NCI-H748 treated with DMSO at 0.1 percent for 48 hours (cell line): ENCODE measurements at places on chromosomes 11 and 22.
A peak's percentile ranks its signal among the peaks of the same experiment; 100 is the strongest.

GRCh38 chr22:46076651-46077339 lies 73.5 kb upstream of the PPARA start:
- DNase-seq, result no peak

GRCh38 chr11:118883368-118884071 lies at the start of gene CXCR5:
Gene CXCR5 (plus strand): TSS chr11:118883892. CDS start chr11:118883942, 50 bp downstream.
- DNase-seq, result no peak

GRCh38 chr11:47003180-47003877 lies 66.8 kb downstream of the CSTPP1 start:
- no peak for DNase-seq

GRCh38 chr11:36870361-36870760 lies 272.3 kb upstream of the RAG2 start:
- DNase-seq, result no peak

DNA sequence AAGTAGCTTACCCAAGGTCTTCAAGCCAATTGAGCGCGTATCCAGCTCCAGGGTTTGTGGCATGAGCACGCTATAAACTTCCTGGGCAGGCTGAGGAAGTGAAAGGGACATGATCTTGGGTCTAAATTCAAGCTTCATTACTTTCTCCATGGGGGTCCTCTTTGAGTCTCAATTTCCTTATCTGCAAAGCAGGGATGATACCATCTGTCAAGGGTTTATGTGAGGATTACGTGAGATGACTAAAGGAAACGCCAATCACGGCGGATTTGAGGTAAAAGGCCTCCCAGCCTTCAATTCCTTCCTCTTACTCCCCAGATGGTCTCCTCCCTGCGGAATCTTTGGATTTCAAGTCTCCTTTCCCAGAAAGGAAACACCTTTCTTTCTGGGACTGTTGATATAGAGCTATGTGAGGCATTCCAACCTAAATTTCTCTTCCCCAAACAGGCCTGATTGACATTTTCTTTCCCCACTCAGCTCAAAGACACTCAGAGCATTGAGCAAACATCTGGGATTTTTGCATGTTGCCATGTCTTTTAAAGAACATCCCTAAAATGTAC lies 474.4 kb downstream of the INSC start:
- no peak for DNase-seq

DNA sequence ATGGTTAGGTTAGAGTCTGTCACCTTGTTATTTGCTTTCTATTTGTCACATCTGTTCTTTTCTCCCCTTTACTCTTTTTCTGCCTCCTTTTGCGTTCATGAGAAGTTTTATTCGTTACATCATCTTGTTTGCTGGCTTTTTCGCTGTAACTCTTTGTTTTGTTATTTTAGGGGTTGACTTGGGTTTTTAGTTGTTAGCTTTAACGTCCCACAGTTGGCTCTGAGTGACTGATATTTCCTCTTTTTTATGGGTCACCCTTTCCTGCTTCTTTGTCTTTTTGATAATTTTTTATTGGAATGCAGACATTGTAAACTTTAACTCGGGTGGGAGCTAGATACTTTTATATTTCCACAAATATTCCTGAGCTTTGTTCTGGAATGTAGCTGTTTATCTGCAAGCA lies 13.3 kb upstream of the TNNT3 start:
- no peak for DNase-seq

DNA sequence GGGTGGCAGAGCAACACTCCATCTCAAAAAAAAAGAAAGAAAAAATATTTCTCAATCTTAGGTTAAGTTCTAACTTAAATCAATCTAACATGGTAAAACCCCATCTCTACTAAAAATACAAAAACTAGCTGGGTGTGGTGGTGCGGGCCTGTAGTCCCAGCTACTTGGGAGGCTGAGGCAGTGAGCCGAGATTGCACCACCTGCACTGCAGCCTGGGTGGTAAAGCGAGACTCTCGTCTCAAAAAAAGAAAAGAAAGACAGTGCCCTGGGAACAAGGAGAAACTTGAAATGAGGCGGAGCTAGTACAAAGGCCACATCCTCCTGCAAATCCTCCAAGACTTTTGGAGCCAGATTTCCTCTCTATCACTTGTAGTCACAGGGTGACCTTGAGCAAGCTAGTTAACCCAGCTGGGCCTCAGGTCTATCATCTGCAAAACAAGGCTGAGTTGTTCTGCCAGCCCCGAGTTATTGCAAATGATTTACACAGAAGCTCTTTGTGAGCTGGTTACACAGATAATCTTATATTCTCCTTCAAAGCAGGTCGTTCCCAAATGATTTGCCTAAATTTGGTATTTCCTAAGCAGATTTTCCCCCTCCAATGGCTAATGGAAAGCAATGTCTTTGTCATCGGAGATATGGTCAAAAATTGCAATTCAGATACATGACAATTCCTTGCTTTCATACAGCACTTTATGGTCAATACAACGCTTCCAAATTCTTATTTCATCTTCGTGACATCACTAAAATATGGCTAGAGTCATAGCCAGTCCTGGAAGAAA lies 1.9 kb downstream of the ANKRD54 start:
- DNase-seq, result no peak

GRCh38 chr22:45413013-45413367 lies 409 bp downstream of the SMC1B start:
- no peak for DNase-seq

- no peak for DNase-seq
These were observed 128.8 kb downstream of the NTM start for GRCh38 chr11:131499199-131499598.

GRCh38 chr11:46684367-46684766 lies 16.1 kb downstream of the ARHGAP1 start:
- DNase-seq, result no peak

DNA sequence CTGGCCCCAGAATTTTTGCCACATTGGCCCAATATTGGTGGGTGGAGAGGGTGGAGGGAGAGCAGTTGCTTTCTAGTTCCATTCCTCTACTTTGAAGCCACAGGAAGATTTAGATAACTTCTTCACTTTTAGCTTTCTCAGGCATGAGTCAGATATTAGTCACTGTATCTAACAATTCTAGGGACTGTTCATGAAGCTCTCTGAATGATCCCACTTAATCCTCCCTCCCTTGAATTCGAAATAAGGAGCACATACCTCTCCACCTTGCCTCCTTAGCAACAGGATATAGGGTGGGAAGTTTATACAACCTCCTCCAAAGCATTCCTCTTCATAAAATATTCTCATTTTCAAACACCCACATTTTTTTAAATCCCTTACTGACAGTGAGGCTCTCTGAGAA lies 13.5 kb downstream of the FSHB start:
- DNase-seq, result no peak

DNA sequence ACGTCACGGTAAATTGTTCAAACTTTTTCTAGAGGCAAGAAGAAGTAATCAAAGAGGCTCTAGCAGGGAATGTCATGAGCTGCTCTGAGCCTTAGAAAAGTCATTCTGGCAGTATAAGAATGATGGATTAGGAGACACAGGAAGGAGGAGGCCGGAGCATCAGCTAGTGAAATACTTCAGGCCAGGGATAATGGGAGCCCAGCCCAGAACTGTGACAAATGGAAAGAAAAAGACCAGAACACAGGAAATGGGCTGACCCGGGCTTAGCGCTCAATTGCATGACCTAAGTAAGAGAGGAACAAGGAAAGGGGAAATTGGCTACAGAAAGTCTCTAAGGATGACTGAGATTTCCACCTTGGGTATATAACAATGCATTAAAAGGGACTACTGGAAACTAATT lies 108.6 kb downstream of the LARGE1 start:
- DNase-seq, result no peak

DNA sequence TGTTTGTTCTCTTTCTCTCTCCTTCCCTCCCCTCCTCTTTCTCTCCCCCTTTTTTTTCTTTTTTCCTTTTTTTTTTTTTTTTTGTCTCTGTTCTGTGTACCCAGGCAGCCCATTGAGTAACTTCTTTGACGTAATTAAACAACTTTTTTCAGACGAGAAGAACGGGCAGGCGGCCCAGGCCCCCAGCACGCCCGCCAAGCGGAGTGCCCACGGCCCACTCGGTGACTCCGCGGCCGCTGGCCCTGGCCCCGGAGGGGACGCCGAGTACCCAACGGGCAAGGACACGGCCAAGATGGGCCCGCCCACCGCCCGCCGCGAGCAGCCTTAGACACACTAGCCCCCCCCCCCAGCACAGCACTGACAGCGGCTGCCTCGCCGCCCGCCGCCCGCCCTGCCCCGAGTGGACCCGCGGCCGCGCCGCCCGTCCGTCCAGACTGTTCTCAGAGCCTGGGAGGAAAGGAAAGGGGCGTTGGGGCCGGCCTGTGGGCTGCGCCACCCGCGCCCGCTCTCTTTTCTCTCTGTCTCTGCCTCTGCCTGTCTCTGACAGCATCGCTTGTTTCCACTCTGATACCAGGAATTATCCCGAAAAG lies 26.1 kb downstream of the MOB2 start:
- no peak for DNase-seq

- no peak for DNase-seq
These were observed 39.2 kb downstream of the KDM2A start for GRCh38 chr11:67158221-67158620.

- DNase-seq, result no peak
These were observed 108.9 kb upstream of the FGF3 start for GRCh38 chr11:69928121-69928520.

DNA sequence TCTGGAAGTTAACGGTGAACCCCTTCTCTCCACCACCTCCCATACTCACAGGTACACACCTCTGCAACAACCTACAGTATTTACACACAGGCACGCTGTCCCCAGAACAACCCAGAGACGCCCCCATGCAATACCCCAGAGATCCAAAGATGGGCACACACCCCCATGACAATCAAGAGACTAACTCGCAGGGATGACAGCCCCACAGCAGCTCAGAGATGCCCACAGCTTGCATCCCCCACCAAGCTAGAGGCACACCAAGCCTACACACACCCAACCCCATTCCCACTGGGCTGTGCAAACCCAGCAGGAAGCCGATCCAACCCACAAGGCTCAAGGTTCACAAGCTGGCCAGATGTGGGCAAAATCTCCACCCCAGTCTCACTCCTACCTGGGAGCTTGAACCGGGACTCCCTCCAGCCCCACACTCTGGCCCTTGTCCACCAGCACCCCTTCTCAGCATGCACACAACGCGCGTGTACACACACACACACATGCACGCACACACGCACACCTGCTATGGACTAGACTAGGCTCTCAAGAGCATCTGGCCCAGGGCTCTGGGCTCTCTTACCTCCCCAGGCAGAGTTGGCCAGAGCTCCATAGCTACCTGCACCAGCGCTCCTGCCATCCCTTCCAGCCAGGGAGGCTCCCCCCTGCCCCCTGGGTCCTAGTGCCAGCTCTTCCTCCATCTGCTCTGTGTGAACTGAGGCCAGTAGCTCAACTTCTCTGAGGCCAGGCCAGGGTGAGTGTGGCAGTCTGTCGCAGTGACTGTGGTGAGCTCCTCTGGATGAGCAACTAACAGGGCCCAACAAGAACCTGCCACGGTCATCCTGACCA lies 11.5 kb downstream of the STARD10 start:
- DNase-seq, result peak; percentile 16

DNA sequence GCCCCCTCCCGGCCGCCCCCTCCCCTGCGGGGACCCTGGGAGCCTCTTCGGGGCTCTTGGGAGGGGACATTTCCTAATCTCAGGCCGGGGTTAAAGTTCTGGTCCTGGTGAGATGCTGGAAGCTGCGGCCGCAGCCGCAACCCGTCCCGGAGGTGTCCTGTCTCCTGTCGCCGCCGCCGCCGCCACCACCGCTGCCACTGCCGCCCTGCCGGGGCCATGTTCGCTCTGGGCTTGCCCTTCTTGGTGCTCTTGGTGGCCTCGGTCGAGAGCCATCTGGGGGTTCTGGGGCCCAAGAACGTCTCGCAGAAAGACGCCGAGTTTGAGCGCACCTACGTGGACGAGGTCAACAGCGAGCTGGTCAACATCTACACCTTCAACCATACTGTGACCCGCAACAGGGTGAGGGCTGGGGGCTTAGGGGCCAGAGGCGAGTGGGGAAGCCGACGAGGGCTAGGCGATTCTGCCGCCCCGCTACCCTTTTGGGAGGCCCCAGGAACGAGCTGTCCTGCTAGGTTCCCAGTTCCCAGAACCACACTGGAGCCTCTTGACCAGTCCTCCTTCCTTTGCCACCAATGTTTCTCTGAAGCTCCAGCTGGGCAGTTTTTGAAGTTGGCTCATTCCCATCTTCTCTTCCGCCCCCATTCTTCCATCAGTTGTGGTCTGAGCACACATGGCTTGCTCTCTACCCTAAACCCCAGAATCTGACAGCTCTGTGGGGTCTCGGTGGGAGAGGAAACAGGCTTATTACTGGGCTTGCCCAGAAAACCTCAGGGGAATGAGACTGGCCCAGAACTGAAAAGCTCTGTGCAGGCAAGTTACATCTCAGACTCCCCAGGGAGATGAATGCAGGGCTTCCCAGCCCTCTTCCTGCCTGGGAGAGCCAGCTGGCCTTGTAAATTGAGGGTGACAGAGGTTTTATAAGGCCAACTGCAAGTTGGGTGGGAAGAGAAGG lies 781 bp downstream of the SIDT2 start:
- DNase-seq, result no peak

DNA sequence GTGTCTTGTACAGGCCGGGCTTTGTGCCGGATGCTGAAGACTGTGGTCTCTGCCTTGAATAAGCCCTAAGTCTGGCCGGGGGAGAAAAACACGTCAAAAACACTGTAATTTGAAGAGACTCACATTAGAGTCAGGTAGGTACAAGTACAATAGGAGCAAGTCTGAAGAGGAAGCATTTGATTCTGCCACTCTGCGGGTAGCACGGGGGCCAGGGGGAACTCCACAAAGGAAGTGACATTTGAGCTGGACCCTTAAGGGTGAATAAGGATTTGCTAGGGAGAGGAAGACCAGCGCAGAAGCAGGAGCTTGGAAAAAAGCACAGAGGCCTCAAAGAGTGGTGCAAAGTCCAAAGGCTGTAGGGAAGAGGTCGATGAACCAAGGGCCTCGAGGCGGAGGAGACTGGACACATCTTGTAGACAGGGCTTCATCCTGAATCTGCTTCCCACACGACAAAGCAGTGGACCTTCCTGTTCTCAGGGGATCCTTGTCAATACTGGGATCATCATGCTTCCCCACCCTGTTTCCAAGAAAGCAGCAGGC lies 38.7 kb downstream of the BUD13 start:
- no peak for DNase-seq

GRCh38 chr11:29957431-29957830 lies 59.4 kb downstream of the KCNA4 start:
- no peak for DNase-seq

- no peak for DNase-seq
These were observed 320.9 kb upstream of the CCDC179 start for GRCh38 chr11:23181022-23181807.

GRCh38 chr11:72278905-72279304 lies 34.9 kb upstream of the PHOX2A start:
- no peak for DNase-seq
